Tongue (tissue), 3 donors: ENCODE measurements at places on chromosomes 6 and 20. TPM values are rescaled to one million over a fixed set of nuclear protein-coding genes. Genes with fewer than 3 reads are reported as not detected.

Gene KAT14
- 19.1 TPM for total RNA-seq

Gene C20orf144
- total RNA-seq, result not detected

Gene C6orf58
- total RNA-seq, result not detected

GRCh38 chr20:35734777-35735649, 7.0 kb downstream of the RBM39 start:
- no peak for DNase-seq

GRCh38 chr6:53861518-53861917, 66.7 kb downstream of the LRRC1 start:
- no peak for DNase-seq

GRCh38 chr6:92109256-92109655, 1310.1 kb downstream of the EPHA7 start:
- DNase-seq, result no peak

DNA sequence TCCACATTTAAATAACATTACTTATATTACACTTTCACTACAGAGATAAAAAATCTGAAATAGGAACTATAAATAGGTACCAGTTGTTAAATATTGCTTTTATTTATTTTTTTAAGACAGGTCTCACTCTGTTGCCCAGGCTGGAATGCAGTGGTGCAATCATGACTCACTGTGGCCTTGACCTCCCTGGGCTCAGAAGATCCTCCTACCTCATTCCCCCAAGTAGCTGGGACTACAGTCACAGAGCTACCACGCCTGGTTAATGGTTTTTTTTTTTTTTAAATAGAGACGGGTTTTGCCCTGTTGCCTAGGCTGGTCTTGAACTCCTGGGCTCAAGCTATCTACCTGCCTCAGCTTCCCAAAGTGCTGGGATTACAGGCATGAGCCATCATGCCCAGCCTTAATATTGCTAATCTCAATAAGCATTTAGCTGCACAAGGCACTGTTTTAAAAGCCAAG, 17.3 kb downstream of the EEF1E1 start:
- no peak for DNase-seq
